Myocyte (in vitro differentiated cells): ENCODE measurements at places on chromosomes 2 and 18. TPM values are rescaled to one million over a fixed set of nuclear protein-coding genes. Genes with fewer than 3 reads are reported as not detected.

DNA sequence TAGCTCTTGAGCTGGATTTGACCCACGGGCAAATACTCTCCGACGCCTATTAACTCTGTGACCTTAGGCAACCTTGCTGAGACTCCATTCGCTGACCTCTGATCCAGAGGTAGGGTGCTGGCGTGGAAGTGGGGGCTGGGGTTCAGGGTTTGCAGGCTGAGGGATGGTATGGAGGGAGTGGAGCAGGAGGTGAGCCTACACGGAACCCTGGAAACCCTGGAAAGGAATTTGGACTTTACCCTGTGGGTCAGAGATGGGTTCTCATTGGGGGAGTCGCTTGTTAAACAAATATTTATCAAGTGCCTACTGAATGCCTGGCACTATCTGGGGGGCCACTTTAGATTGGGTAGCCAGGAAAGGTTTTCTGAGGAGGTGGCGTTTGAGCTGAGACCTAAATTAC, 58.2 kb upstream of the FZD7 start:
- no peak for DNase-seq

The MEMO1 gene
- total RNA-seq: 50.0 and 58.9 TPM in 2 replicates

The MERTK gene
- 0.21 and 0.35 TPM in 2 replicates for total RNA-seq

DNA sequence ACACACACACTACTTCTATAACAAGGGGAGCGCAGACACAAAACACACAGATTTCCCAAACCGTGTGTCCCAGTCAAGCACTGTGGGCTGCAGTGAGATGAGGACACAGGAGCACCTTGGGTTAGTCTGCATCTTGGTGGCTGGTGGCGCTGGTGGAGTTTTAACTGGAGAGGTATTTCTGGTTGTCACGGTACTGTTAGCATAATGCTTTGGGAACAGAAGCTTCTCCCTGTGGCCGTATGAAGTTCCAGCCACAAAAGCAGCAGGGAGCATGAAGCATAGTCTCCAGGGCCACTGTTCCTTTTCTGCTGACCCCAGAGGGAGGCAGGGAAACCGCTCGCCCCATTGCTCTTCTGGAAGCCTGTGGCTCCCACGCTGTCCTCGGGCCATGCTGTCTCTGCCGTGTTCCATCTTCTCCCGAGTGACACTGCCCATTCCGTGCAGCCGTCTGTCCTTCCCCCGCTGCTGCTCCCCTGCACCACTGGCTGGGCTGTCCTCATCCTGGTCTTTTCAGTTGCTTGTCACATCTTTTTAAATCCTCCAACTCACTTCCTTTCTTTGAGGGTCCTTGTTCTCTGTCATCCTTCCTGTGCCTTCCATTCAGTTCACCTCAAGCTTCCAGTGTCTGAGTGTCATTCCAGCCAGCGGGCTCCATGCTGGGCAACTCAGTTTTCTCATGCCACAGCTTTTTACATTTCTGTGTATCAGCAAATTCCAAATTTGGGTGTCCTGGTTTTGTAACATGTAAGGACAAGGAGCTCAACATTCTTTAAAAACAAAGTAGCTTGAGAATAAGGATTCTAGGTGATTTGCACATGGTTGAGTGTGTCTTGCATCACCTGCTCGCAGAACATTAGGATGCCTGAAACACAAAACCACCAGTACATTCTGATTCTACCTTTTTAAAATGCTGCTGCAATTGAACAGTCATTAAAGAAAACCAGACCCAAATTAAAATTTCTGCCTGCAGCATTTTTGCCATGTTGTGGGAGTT, 125.0 kb downstream of the MTCL1 start:
- DNase-seq: no peak

DNA sequence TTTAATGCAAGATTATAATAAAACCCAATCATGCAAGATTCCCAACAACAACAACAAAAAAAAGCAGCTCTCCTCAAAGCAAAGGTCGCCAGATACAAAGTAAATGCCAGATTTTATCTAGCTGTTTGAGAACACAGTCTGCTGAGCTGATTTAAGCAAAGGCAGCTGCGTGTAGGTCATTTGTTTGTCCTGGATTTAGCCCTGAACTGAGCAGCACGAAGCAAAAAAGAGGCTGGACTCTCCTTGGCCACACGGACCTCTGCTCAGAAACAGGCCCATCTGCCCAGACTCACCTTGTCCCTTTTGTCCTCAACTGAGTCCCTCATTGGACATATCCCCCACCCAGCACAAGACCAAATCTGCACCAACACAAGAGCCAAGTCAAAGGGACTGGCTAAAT, 91.5 kb downstream of the PID1 start:
- no peak for DNase-seq

- DNase-seq: no peak
Measured at GRCh38 chr2:16210841-16211240, 270.5 kb downstream of the MYCN start.

GRCh38 chr2:207743514-207743913, 26.2 kb downstream of the FZD5 start:
- DNase-seq: no peak

- DNase-seq: peak; percentile 81
Measured at GRCh38 chr2:25664183-25664964, 9.0 kb downstream of the DTNB start.

The DSC3 gene
- not detected in 2 replicates for total RNA-seq

The PTPN18 gene
- total RNA-seq: 10.5 and 11.3 TPM in 2 replicates

- peak; percentile 60 for DNase-seq
Measured at GRCh38 chr2:187614756-187615155, 60.5 kb upstream of the TFPI start.

GRCh38 chr2:230244211-230244610, 18.7 kb downstream of the SP140 start:
- DNase-seq: no peak

The CAPG gene
- total RNA-seq: 53.7 and 59.0 TPM in 2 replicates

The ALPI gene
- total RNA-seq: not detected in 2 replicates

DNA sequence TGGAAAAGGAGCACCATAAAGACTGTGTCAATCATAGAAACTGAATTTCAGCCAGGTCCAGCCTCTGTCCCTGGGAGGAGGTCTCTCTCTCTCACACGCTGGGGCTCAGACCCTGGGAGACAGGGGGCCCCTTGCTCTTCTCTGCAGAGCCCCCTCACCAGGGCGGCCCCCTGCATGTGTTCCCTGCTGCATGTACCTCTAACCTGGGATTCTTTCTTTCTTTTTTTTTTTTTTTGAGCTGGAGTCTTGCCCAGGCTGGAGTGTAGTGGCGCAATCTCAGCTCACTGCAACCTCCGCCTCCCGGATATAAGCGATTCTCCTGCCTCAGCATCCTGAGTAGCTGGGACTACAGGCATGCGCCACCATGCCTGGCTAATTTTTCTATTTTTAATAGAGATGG, 46.5 kb downstream of the TPO start:
- DNase-seq: no peak

The APLF gene
- total RNA-seq: 5.3 and 5.4 TPM in 2 replicates

The CLK1 gene
- 65.5 and 70.0 TPM in 2 replicates for total RNA-seq

DNA sequence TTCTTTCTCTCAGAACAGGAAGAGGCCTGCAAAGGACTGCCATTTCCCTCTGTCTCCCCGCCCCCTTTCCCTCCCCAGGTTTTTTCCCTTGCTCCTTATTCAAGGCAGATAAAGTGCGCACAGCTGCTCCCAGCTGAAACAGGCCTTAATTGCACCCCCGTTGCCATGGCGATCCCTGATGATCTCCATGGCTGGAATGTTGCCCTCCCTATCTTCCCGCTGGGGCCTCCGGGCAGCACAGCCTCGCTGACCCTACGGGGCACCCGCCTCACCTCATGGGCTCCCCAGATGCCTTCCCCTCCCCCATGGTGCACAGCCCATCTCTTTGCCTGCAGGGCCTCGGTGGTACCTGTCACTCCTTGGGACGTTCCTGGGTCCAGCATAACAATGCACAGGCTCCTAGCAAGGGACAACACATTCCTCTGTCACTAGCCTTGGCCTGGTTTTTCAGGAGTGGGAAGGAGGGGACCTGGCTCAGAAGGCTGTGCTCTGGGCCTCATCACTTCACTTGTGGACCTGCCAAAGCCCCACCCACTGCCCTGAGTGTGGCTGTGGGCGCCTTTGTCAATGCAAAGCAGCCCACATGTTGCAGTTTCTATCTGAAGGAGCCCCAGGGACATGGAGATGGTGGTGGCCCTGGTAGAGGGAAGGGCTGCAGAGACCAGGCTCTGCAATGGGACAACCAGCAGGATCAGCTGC, 115.0 kb downstream of the CELF4 start:
- DNase-seq: no peak

DNA sequence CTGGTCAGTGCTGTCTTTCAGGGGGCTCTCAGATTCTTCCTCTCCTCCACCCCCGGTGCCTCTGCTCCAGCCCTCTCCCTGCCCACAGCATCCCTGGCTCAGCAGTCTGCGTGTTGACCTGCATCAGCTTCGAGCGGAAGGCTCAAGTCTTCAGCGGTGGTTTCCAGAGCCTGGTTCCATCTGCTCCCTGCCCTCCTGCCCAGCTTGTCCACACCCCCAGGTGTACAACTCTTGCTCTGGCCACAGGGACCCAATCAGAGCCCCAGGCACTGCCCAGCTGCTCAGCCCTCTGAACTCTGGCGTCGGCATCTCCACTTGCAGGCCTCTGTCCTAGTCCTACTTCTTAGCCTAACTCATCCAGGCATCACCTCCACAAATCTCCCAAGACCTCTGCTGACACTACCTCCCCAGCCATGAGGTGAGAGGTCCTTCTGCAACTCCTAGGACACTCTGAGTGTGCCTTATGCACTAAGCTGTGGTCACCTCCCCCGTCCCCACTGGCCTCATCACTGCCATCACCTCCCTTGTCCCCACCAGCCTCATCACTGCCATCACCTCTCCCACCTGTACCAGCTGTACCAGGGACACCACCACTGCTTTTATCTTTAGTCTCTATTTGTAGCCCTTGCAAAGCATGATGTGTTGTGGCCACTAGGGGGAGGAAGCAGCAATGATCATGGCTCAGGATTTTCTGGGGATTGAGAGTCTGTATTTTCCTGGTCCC, 60.9 kb downstream of the EDAR start:
- DNase-seq: peak; percentile 62

- DNase-seq: no peak
Measured at GRCh38 chr2:238130696-238131628, 7.5 kb upstream of the KLHL30 start.

GRCh38 chr2:71706836-71707235, 253.5 kb downstream of the DYSF start:
- no peak for DNase-seq

- peak; percentile 48 for DNase-seq
Measured at GRCh38 chr2:149100739-149101699, 62.5 kb downstream of the LYPD6B start.

The SERPINB7 gene
- 4.5 and 6.4 TPM in 2 replicates for total RNA-seq

DNA sequence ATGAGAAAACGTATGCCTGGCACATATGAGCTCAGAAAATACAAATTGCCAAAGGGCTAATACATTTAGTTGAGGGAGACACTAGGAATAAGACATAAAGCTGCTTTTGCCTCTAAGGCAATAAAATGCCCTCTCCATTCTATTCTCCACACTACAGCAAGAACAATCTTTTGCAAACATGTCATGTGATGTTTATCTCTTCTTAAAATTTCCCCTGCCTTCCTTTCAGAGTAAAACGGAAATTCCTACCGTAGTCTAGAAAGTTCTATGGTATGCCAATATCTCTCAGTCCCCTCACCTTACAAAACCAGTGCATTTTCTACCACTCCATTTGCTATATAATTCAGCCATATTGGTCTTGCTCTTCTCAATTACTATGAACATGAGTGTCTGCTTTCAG, 33.1 kb downstream of the C18orf54 start:
- DNase-seq: no peak

DNA sequence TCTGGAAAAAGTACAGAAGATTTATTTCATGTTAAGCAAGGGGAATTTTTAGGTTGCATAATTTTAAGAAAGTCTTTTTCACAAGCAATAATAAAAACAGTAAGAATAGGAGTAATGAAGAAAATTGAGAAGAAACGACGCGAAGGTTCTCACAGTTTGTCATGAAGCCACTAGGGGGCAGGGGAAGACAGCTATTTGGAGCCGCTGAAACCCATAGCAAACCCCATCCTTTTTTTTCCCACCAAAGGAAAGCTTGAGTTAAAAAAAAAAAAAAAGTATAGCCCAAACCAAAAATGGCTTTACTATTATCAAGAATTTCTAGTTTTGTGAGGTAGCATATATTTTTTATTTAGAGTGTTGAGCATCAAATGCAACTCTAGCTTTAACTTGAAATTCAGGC, 300.9 kb downstream of the PHLPP1 start:
- DNase-seq: peak; percentile 71

GRCh38 chr2:172597176-172597842, 41.4 kb downstream of the PDK1 start:
- DNase-seq: no peak

GRCh38 chr2:228777855-228778355, 493.2 kb downstream of the PID1 start:
- DNase-seq: no peak

DNA sequence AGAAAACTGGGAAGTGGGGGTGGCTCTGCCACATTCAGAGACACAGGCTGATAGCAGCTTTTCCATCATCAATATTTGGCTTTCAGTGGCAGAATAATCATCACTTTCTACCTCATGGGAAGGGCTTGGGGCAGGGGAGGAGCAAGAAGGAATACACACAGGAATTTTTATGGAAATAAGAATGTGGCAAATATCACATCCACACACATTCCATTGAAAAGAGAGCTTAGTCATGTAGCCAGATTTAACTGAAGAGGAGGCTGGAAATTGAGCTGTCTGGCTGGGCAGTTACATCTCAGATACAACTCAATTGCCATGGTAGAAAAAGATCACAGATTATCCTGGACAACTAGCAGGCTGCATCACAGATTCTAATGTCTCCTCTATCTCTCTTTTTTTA, 1474.0 kb upstream of the ACVR2A start:
- DNase-seq: peak; percentile 26

The CDKL4 gene
- 1.6 and 3.5 TPM in 2 replicates for total RNA-seq

- no peak for DNase-seq
Measured at GRCh38 chr2:149489452-149489851, 98.1 kb downstream of the MMADHC start.

GRCh38 chr18:39976771-39977170, 1978.3 kb upstream of the PIK3C3 start:
- DNase-seq: no peak

The MYCN gene
- not detected in 2 replicates for total RNA-seq

DNA sequence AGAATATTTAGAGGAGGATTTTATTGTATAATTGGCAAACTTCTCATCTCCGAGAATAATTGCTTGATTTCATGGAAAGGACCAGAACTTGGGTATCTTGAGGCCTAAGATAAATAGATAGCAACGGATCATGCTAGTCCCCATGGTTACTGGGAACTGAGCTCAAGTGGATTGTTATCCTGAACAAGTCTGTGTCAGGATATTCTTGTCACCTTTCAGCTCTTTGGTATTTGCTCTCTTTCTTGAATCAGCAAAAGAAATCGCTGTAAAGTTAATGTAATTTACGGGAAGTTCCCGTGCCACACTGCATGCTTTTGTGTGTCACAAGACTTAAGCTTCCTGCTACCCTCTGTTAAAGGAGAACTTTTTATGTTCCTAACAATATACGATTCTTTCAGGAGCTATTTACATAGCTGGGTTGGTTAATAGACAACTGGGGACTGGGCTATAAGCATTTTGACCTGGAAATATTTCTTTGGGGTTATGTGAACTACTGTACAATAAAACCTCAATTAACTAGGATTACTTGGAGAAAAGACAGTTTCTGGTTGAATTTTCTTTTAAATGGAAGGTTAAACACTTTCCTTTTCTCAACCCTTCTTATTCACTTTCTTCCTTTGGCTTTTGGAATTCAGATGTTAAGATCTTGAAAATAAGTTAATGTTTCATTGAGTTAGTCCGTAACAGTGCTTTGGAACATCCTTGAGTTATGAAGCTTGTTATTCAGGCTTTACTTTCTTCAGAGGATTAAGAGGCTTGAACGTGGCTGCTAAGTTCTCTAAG, 151.2 kb downstream of the FMNL2 start:
- DNase-seq: no peak

The ZNF385B gene
- total RNA-seq: 1.2 and 2.9 TPM in 2 replicates

The HOXD8 gene
- total RNA-seq: 0.88 and 2.2 TPM in 2 replicates

The COL3A1 gene
- total RNA-seq: 1,311 and 1,575 TPM in 2 replicates

The CCDC148 gene
- 0.26 and 0.29 TPM in 2 replicates for total RNA-seq

GRCh38 chr2:111701266-111701665, 182.7 kb downstream of the ANAPC1 start:
- no peak for DNase-seq
